ENCODE measurements at places on chromosomes 5 and 9. TPM values are rescaled to one million over a fixed set of nuclear protein-coding genes. Genes with fewer than 3 reads are reported as not detected.

DNA sequence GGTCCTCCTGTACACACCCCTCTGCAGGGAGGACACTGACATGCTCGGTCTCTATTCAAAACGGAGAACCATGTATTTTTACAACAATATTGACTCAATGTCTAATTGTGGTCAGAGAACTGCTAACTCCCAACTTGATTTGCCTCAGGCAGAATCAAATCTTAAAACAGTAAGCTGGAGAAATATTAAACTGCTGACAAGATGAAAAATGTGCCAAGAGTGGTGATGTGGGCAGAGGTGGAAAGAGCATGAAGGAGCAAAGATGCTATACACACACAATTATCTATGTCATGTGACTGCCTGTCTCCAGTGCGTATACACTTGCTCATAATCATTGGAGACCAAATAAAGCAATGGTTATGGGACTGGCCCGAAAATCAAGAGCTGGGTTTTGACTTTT lies 556.1 kb upstream of the ZNF608 start:
- no peak overlapping the region for H3K4me3 ChIP-seq
- H3K36me3 ChIP-seq: no peaks in the 10 kb centered on the region
- no peak for DNase-seq
- H3K27me3 ChIP-seq: no peaks in the 10 kb centered on the region
- H3K4me1 ChIP-seq: peaks cover 5% of the 10 kb centered on the region

DNA sequence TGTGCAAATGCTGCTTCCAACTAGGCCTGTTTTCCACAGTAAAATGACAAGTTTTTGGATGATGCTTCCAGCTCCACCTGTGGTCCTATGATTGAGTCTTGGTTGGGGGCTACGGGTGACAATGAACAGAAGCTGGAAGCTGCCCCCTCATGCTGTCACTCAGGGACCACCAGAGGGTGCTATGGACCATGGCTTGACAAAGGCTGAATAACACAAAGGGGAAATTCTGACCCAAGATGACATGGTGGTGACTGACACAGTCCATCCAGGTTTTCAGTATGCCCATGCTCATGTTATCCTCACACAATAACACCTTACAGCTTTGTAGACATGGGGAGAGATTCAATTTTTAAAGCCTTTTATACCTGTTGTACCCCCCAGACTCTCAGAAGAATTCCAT lies 23.9 kb upstream of the SAP30L start:
- no peak for DNase-seq
- H3K27me3 ChIP-seq: no peaks in the 10 kb centered on the region
- peaks cover 24% of the 10 kb centered on the region for H3K36me3 ChIP-seq
- H3K4me1 ChIP-seq: no peaks in the 10 kb centered on the region

DNA sequence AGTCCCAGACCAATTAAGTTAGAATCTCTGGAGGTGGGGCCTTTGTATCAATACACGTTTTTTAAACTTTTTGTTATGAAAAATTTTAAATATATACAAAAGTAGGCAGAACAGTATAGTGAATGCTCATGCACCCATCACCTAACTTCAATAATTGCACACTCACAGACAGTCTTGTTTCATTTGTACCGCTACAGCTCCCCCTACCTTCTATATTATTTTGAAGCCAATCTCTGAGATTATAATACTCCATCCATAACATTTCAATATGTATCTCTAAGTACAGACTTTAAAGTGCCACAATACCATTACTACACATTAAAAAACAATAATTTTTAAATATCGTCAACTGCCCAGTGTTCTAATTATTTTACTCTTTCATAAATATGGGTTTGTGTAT lies 32.9 kb downstream of the ISL1 start:
- H3K36me3 ChIP-seq: no peaks in the 10 kb centered on the region
- no peaks in the 10 kb centered on the region for H3K27me3 ChIP-seq
- DNase-seq: no peak
- no peak overlapping the region for H3K4me3 ChIP-seq
- H3K27ac ChIP-seq: no peak overlapping the region
- H3K4me1 ChIP-seq: no peaks in the 10 kb centered on the region

DNA sequence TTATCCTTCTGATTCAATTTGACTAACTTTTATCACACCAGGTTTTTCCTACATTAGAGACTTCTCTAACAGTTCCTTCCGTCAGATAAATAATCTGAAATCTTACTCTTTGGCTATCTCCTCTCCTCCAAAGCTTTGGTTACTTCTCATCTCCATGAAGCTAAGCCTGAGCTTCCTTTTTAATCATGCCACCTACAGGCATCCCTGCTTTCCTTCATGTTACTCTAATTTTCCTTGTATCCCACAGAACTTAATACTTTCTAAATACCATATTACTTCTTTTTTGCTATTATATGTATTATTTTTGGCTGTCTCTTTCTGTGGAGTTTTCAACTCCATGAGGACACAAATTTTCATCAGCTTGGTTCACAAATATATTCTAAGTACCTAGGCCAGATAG lies 49.7 kb downstream of the C9 start:
- DNase-seq: no peak
- no peaks in the 10 kb centered on the region for H3K4me1 ChIP-seq
- H3K27me3 ChIP-seq: peaks cover 7% of the 10 kb centered on the region
- H3K4me3 ChIP-seq: no peak overlapping the region
- no peak overlapping the region for H3K27ac ChIP-seq

GRCh38 chr5:145619806-145620310 lies 215.3 kb downstream of the PRELID2 start:
- no peaks in the 10 kb centered on the region for H3K36me3 ChIP-seq
- DNase-seq: no peak
- no peaks in the 10 kb centered on the region for H3K4me1 ChIP-seq
- no peaks in the 10 kb centered on the region for H3K27me3 ChIP-seq
- no peak overlapping the region for H3K27ac ChIP-seq

DNA sequence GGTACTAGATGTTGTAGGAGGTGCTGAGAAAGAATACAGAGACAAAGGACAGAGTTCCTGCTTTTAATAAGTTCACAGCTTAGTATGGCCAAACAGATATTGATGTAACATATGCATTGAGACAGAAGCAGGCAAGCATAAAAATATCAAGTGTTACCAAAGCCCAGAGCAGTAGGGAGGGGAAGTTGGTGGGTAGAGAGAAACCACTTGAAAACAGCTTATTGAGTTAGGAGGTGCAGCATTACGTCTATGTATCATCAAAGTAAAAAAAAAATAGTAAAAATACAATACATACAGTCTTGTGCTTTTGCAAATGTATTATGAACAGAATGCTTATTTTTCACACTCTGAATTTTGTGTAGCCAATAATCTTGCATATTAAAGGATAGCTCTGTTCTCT lies 441.8 kb upstream of the SGCD start:
- H3K36me3 ChIP-seq: no peaks in the 10 kb centered on the region
- DNase-seq: no peak
- no peaks in the 10 kb centered on the region for H3K27me3 ChIP-seq
- no peak overlapping the region for H3K27ac ChIP-seq
- no peaks in the 10 kb centered on the region for H3K4me1 ChIP-seq
- no peak overlapping the region for H3K4me3 ChIP-seq

- no peaks in the 10 kb centered on the region for H3K27me3 ChIP-seq
- no peak for DNase-seq
- peak overlapping the region; percentile 59 for H3K27ac ChIP-seq
- H3K4me3 ChIP-seq: no peak overlapping the region
- no peaks in the 10 kb centered on the region for H3K36me3 ChIP-seq
Observed at GRCh38 chr9:124652203-124652602, 118.9 kb downstream of the NR6A1 start.

- DNase-seq: no peak
- H3K4me1 ChIP-seq: no peaks in the 10 kb centered on the region
- no peaks in the 10 kb centered on the region for H3K36me3 ChIP-seq
- no peak overlapping the region for H3K27ac ChIP-seq
- no peak overlapping the region for H3K4me3 ChIP-seq
- H3K27me3 ChIP-seq: peaks cover 4% of the 10 kb centered on the region
Observed at GRCh38 chr5:62168506-62169281, 137.3 kb upstream of the KIF2A start.

- peaks cover 39% of the 10 kb centered on the region for H3K36me3 ChIP-seq
- H3K27me3 ChIP-seq: no peaks in the 10 kb centered on the region
- H3K4me3 ChIP-seq: no peak overlapping the region
- no peak for DNase-seq
- no peaks in the 10 kb centered on the region for H3K4me1 ChIP-seq
Observed at GRCh38 chr9:114025196-114025753, 52.8 kb downstream of the AMBP start.

GRCh38 chr5:142095651-142096330 lies 12.8 kb upstream of the NDFIP1 start:
- H3K36me3 ChIP-seq: no peaks in the 10 kb centered on the region
- peaks cover 22% of the 10 kb centered on the region for H3K4me1 ChIP-seq
- H3K27me3 ChIP-seq: no peaks in the 10 kb centered on the region
- H3K27ac ChIP-seq: peak overlapping the region; percentile 86
- no peak for DNase-seq

The DMRTA1 gene
- polyA plus RNA-seq: 0.30 TPM

The PCDHB14 gene
- 0.91 TPM for polyA plus RNA-seq

The SLC36A3 gene
- not detected for polyA plus RNA-seq
